GM23248 (cell line): ENCODE measurements at places on chromosomes 5 and 9.

DNA sequence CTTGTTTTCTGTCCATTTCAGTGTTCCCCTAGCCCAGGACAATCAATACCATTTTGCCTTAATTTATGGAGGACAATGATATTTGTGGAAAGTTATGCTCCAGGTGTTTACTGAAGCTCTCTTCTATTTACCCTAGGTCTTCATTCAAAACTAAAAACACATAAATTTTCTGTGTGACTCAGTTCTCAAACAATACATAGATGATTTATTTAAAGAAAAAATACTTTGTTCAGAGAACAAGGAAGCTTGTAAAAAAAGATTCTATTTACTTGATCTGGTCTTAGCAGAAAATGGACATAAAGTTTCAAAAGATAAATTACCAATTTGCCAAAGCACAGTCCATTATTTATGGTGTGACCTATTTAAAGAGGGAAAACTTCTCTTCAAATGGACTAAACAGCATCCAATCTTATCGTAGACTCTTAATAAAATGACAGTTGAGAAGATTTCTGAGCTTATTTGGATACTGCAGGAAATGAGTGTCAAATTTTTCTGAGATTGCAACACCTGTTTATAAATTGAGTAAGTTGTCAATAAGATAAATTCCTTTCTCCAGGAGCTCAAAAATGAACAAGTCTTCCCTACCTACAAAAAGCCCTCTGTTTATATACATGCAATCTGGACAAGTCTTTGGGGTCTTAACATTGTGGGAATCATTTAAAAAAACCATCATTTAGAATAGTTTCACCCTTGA lies 627.2 kb downstream of the PSAT1 start:
- no peak for DNase-seq

GRCh38 chr9:93826209-93826608 lies 128.9 kb downstream of the BARX1 start:
- no peak for DNase-seq

GRCh38 chr9:113156880-113157279 lies 6.1 kb downstream of the SLC31A2 start:
- no peak for DNase-seq

DNA sequence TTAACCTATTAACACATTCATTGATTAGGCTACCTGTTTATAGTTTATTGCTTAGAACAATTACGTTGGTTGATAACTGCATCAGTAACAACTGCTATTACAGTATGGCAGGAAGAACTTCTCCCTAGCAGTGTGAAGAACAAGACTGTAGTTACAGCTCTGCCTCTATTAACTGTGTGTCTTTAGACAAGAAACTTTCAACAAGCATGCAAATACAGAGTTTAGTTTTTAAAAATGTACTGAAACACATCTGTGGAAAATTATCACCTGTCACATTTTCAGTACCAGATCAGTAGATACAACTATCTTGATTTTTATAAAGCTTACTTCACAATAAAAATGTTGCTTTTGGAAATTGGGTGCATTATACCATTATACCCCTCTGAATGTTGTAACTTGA lies 22.2 kb downstream of the ELL2 start:
- no peak for DNase-seq

- no peak for DNase-seq
Observed at GRCh38 chr9:34659592-34660253, 2.7 kb downstream of the CCL27 start.

DNA sequence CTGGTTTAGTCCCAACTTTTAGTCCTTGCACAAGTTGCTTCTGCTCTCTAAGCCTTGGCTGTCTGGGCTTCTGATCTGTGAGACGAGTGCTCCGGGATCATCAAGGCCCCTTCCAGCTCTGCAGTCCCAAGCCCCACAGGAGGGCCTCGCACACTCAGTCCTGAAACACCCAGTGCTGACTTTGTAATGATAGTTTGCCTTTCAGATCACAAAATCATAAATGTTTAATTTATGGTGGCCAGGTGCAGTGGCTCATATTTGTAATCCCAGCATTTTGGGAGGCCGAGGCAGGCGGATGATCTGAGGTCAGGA lies 95.9 kb upstream of the SLC25A48 start:
- DNase-seq: no peak

DNA sequence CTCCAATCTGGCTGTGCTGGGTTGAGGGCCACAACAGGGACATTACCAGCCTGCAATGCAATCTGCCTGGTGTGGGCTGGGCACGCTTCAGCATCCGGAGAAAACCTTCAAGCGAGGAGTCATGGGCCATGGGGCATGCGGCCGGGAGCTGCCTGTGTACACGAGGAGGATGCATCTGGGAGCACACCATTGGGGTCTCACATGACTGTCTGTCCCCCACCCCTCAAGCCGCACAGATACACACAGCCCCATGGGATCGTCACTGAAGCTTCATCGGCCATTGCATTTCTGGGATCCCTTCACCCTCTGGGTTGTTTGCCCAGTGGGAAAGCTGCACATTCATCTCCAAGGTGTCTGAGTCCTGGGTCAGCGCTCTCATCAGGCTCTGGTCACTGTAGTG lies 9.9 kb downstream of the LCN1 start:
- no peak for DNase-seq

DNA sequence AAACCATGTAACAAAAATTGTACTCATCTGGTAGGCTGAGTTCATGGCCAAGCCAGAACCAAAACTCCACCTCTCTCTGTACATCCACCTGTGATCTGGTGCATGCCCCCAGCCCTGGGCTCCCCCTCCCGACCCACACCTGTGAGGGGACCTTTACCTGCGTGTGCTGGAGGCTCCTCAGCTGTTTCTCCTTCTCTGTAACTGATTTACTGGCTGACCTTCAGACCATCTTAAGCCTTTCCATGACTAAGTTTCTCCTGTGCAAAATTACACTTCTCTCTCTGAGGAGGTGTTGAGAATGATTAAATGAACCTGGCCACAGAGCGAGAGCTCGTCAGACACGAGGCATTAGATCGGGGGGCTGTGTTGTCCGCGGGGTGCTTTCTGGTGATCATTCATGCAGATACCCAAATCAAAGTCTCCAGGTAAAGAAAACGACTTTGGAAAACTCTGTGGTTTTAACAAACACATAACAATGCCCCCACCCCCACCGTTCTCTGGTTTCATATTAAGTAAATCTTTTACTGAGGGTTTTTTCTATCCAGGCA lies 136.4 kb downstream of the SEMA5A start:
- DNase-seq: no peak

- peak; percentile 54 for DNase-seq
Observed at GRCh38 chr5:107361945-107362344, 308.8 kb downstream of the EFNA5 start.

DNA sequence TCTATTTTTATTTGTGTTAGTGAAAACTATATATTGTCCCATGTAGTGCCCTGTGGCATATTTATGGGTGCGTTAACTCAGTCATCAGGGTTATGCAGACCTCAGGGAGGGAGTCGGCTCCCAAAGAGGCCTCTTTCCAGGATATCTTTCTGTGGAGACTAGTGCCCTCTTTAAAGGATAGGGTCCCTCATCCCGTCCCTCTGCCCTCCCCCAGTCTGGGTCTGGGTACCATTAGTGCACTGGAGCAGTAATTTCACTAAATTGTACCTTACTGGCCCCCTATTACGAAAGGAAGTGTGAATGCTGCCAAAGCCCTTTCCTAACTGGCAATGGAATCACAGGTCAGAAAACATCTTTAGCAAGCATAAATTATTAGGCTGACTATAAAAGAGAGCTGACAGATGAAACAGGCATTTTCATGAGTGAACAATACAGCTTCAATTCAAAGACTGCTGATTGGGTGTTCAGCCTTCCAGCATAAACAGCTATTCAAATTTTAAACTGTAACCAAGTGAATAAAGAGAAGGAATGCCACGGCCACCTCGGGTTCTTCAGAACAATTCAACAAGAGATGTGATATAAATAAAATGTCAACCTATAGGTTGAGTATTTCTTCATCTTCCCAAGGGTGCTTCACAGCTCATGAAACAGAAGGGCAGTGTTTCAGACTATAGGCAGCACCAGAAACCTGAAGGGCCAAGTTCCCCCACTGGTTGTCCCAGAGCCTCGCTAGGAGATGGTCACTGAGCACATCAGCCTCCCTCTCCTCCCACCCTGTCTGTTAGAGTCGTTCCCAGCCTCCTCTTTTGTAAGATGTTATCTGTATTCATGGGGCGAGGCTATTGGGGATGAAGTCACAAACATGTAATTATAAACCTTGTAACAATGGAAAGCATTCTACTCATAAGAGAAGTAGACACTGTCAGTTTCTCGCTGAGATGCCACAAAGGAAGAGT lies 318.7 kb downstream of the TMEM161B start:
- no peak for DNase-seq

DNA sequence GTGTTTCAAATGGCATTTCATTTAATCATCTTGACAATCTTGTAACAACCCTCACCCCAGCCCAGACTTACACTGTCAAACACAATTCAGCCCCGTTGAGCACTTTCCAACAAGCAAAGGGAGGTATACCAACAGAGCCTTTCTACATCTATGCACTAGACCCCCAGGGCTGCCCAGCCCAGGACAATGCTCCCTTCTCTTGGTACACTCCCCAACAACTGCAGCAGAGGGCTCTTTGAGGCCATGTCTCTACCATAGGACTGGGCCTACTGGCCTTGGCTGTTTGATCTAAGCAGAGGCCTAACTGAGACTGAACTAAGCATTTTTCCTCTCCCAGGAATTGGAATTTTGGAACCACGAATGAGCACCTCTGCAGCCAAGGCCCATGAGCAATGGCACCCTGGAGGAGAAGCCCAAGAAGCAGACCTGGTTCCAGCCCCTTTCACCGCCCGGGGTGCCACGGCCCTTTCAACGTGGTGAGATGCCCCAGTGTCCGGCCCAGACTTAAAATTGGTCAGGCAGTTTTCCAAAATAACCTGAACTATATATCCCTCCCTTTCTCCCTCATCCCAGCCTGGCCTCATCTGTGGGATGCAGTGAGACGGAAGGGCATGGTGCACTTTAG lies 43.6 kb downstream of the B4GALT1 start:
- no peak for DNase-seq

DNA sequence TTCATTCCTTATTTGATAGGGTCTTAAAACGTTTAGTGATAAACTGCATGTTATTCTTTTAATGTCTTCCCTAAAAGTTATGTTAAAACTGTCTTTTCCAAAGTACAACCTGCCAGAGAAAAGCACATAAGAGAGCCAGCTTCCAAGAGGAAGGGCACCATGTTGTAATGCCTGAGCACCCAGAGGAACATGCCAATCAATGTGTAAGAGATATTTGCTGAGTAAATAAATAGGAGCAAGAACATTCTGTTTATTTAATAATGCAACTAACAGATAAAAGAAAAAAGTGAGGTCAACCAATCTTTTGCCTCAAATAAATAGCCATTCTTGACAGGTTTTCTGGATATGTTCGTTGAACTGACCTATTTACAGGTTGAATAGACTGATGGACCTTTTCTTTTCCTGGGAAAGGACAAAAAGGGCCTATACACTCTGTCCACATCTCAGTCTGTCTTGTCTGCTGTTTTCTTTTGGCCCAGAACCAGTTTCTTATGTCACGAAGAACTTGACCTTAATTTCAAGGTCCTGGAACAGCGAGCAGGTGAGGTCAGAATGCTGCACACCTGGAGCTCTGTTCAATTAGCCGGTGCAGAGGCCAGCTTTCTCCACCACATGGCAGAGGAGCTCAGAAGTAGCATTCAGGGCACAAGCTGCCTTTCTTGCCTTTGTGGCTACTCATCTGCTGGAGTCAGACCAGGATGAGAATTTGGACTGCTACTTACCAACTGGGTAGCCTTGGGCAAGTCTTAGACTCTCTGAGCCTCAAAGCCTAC lies 77.7 kb downstream of the PLCXD3 start:
- no peak for DNase-seq

DNA sequence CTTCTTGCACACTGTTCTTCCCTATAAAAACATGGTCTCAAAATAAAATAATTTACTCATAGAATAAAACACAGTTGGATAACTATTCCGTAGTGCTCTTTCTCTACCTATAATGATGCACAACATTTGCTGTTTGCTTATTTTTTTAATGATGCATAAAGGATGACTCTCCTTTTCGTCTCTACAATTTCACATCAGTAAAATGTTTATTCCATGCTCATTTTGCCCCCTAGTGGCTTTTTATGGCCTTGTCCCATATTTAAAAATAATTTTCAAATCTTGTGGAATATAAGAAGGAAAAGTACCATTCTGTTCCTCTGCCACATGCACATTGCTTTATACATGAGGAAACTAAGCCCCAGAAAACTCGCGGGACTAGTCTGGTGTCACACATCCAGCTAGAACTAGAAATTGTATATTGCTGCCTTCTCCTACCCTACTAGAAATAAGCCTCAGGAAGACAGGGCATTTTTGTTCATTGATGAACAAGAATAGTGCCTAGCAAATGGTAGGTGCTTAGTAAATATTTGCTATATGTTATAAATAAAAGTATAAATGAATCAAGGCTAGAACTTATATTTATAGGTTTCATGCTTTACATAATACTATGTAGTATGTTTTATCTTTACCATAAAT lies 12.7 kb downstream of the KCTD16 start:
- peak; percentile 82 for DNase-seq

GRCh38 chr5:127758766-127759283 lies 55.6 kb downstream of the CCDC192 start:
- DNase-seq: peak; percentile 28

DNA sequence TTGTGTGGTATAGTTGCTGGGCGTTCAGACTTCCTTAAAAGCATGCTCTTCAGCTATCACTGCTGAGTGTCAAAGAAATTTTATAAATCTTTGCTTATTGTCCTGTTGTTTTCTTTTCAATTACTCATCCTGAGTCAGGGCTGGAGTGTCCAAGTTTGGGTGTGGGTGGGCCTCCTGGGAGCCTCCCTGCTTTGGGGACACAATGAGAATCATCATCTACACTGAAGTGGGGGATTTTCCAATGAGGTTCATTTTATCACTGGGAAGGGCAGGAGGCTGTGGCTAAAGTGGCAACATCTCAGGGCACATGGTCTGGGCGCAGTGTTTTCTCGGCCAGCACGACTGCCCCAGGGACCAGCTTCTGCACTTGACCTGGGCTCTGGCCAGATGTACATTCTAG lies 19.5 kb downstream of the GFPT2 start:
- peak; percentile 90 for DNase-seq

DNA sequence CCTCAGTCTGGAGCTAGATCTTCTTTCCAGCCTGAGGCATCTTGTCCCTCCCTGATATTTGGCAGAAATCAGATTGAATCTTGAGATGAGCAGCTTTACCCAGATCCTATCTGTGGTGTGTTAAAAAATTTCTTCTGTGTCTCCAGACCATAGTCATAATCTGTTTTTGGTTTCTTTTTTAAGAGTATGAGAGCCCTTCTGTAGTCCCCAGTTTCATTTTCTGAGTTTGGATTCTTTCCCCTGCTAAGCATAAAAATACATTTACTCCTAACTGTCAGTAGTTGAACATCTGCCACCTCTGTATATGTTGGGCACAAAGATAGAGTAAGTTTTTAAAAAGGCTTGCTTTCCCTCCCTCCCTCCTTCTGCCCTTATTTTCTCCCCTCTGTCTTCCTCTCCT lies 137.7 kb downstream of the CNTLN start:
- no peak for DNase-seq

- no peak for DNase-seq
Observed at GRCh38 chr5:9387879-9388278, 158.0 kb downstream of the SEMA5A start.

GRCh38 chr5:149503006-149503405 lies 48.2 kb downstream of the CSNK1A1 start:
- DNase-seq: no peak
